ENCODE measurements at places on chromosomes 13 and 19. TPM values are rescaled to one million over a fixed set of nuclear protein-coding genes. Genes with fewer than 3 reads are reported as not detected.

DNA sequence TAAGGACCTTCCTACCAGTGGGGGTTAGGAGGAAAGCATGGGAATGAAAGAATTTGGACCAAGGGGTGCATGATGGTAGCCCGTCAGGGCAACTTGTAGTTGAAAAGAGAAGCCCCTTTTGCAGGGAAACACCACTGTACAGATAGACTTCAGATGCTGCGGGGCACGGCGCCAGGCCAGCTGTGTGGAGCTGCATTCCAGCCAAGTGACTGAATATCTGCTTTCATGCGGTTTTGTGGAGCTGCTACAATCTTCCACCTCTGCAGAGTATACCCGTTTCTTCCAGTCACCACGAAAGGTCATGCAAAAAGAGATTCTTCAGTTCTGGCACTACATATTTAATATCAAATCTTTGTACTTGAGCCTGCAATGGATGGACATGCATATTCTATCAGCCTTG, 104.7 kb downstream of the RGCC start:
- no peak for DNase-seq

DNA sequence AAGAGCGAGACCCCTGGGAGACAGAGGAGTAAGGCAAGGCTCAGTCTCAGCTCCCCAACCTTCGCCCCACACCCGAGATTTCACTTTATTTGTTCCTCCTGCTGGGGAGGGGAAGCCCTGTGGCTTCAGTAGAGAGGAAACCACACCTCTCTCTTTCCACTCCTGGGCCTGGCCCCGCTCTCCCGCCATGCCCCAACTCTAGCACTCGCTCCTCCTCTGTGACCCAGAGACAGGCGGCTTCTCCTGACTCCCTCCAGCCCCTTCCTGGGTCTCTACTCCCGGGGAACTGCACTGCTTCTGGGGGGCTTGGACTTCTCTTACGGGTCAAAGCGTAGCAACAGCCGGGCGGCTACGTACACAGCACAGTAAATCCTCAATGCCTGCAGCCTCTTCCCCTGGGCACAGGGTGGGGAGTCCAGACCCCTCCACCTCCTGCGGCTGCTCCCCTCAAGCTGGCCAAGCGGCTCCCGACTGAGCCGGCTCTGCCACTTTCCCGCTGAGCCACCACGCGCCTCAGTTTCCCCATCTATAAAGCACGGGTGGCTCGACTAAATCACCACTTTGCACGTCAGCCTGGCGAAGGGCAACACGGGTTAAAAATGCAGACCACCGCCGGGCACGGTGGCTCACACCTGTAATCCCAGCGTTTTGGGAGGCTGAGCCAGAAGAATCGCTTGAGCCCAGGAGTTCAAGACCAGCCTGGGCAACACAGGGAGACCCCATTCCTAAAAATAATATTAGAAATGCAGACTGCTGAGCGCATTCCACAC, 1.4 kb downstream of the RNF126 start:
- DNase-seq: peak; percentile 79

DNA sequence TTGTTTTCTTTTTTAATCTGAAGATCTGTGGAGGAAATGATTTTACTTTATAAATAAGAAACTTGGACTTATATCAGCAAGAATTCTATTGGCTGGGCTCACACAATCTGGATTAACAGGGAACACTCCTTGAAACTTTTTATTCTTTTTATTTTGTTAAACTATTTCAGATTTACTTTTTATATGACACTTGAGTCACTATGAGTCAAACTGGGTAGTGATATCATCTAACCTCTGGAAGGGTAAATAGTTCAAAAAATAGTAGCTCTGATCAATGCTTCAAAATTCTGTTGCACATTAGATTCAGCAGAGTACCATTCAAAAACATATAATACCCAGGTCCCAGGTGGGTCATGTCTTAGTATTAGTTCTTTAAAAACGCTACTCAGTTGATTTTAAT, 55.1 kb upstream of the NBEA start:
- no peak for DNase-seq

DNA sequence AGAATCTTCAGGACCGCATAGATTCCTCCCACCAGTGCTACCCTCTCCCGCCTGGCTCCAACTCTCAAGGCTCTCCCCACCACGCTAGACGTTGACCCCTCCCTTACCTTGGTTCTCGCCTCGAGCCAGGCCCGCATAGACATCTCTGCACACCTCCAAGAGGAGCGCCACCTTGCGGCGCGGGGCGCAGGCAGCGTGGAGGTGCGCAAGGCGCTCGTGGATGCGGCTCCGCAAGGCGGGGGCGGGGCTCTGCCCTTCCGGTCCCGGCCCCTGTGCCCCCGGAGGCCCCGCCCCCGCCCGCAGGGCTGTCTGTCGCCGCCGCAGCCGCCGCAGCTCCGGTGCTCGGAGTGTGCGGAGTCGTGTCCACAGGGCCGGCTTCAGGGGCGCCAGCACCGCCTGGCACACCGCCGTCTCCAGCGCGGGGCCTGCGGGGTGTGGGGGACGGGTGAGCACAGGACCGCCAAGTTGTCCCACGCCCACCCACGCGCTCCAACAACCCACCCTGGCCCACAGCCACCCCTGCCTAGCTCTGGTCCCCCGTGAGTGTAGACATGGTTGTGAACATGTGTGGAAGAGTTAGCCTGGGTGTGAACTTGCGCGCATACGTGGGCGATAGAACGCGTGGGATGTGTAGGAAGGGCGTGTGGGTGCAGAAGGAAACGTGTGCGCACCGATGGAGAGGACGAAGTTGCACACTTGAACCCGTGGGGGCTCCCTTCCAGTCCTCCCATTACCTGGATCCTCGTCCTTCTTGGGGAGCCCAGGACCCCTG, 8.1 kb downstream of the RINL start:
- peak; percentile 95 for DNase-seq

- DNase-seq: no peak
Measured at GRCh38 chr13:110760611-110761010, 47.1 kb downstream of the ING1 start.

DNA sequence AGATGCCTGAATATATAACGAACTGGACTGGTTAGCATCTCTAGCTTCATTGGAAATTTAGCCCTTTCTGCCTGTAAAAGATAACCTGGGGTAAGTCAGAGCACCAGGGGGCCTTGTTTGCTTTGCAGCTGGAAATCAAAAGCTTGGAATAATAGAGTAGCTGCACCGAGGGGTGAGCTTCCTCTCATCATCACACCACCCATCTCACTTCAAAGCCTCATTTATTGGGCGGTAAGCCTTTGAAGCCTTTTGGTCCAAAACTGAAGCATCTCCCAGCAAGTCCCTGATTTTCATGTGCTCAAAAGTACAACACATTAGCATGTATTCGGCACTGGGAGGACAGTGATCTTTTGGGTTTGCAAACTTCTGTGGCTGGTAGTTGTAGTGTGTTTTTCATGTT, 405.1 kb downstream of the FOXO1 start:
- no peak for DNase-seq

DNA sequence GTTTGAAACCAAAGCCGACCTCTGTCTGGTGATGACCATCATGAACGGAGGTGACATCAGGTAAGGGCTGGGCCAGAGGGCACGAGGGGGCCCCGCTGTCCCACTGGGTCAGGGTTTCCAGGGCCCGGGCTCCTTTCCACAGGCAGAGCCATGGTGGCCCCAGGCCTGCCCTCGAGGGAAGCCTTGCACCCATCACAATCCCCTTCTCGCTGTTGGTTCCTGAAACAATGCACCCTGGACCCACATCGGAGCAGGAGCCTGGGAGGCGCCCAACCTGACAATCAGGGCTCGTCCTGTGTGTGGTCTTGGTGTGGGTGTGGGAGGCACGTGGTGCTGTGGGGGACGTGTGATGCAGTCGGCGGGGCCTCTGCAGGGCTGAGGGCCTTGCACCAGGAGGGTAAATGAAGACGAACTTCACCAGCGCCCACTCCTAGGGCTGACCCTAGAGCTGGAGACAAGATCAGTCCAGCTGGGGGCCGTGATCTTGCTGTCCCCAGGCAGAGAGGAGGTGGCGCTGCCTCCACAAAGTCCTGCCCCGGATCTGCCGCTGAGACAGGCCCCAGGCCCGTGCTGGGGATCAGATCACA, 2.8 kb downstream of the GRK1 start:
- DNase-seq: no peak

GRCh38 chr19:30229525-30230174, 142.5 kb upstream of the ZNF536 start:
- DNase-seq: no peak

DNA sequence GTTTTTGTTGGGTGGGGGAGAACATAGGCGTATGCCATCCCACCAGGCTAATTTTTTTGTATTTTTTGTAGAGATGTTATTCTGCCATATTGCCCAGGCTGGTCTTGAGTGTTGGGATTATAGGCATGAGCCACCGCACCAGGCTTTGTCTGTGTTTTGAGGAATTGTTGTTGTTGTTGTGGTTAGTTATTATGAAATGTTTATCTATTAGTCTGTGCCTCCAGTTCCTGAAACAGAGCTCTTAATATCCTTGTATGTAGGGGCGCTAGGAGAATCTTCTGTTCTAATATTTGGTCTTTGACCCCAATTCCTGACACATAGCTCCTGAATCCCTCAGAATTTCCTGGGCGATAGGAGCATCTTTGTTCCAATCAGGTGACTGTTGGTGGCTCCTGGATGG, 5.6 kb upstream of the LATS2 start:
- no peak for DNase-seq

DNA sequence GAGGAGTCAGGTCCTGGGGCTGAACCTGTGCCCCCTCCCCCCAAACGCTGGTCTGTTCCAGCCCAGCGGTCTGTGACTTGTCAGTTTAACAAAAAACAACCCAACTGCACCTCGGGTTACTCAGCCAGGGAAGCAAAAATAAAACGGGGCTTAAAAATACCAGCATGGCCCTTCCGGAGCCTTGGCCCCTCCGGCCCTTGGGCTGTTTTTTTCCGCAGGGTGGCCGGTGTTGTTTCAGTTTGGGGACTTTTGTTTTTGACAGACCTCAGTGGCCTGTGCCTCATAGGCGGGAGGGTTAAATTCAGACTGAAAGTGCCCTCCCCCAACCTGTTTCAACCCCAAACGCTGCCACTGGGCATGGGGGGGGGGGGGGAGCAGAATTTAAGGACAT, 4.0 kb downstream of the TCF3 start:
- no peak for DNase-seq

GRCh38 chr19:23522431-23522830, 127.2 kb upstream of the ZNF91 start:
- no peak for DNase-seq

DNA sequence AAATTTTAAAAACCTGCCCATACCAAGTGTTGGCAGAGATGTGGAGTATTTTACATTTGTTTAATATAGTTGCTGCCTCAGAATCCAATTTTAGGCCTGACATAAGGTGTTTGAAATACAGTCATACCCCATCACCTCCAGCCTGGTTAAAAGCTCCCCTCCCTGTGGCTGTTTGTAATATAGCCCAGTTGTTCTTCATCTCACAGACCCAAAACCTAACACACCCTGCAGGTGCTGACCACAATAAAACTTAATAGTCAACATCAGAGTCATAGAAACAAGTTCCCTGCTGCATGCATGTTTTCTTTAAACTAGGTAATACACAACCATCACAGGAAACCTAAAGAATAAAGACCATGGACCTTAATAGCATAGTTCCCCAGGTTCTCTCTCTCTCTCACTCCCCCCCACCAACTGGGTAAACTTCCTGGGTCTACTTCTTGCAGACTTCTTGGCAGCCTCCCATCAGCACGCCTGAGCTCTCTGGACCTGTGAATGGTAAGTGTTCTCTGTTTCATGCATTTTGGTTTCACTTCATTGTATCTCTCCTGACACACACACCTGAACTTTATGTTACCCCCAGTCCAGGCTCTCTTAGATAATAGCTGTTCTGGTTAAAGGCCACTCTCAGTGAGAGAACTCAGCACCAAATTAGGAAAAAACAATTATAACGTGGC, 1369.9 kb downstream of the EFNB2 start:
- peak; percentile 5 for DNase-seq

- no peak for DNase-seq
Measured at GRCh38 chr13:29858667-29859066, 8.2 kb upstream of the UBL3 start.

DNA sequence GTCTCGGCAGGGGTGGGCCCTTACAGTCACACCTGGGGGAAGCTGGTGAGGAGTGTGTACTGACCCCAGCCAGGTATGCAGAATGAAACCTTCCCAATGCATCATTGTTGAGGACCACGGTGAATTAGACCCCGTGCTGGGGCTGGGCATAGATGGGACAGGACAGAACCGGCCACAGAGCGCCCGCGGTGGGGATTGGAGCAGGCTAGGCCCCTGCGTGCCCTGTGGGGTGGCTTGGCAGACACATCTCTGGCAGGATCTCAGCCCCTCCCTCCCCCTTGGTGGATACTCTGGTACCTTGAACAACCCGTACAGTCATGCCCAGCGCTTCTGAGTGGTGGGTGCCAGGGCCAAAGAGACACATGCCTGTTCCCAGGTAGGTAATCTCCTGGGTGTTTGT, 200.6 kb downstream of the TEX29 start:
- no peak for DNase-seq

GRCh38 chr13:29471551-29471950, 123.9 kb downstream of the SLC7A1 start:
- no peak for DNase-seq

- DNase-seq: no peak
Measured at GRCh38 chr19:33434069-33434885, 60.8 kb downstream of the CEBPG start.

GRCh38 chr13:66618702-66619101, 611.4 kb downstream of the PCDH9 start:
- no peak for DNase-seq

GRCh38 chr13:112587212-112587763, 665 bp downstream of the TUBGCP3 start:
- peak; percentile 48 for DNase-seq

GRCh38 chr13:30463787-30464495, 1.8 kb downstream of the HMGB1 start:
- peak; percentile 76 for DNase-seq

- no peak for DNase-seq
Measured at GRCh38 chr13:35714588-35715377, 238.3 kb upstream of the MAB21L1 start.

DNA sequence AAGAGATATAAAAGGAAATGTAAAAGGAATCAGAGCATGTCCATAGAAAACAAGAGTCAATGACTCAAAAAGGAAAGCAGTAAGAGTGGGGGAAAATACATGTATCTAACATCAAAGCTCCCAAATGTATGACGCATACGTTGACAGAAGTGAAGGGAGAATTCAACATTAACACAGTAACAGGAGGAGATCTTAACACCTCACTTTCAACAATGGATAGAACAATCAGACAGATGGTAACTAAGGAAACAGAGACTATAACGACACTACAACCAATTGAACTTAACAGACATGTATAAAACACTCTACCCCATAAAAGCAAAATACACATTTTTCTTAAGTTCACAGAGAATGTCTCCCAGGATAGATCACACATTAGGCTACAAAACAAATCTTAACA, 774.8 kb upstream of the ARGLU1 start:
- no peak for DNase-seq

GRCh38 chr13:57739089-57739488, 107.5 kb downstream of the PCDH17 start:
- DNase-seq: no peak

GRCh38 chr13:18739310-18739709, 442.3 kb downstream of the TUBA3C start:
- DNase-seq: no peak

The ABHD13 gene
- 11.1 TPM for polyA plus RNA-seq

The DCT gene
- not detected for polyA plus RNA-seq

The CCNA1 gene
- polyA plus RNA-seq: not detected

The ARHGAP33 gene
- not detected for polyA plus RNA-seq

The NPHS1 gene
- not detected for polyA plus RNA-seq

The BBC3 gene
- 8.3 TPM for polyA plus RNA-seq

The PRR19 gene
- polyA plus RNA-seq: 0.16 TPM

Data from immature natural killer cell (primary cell).